NCI-H2171 (cell line): ENCODE measurements at places on chromosomes 4 and X.

DNA sequence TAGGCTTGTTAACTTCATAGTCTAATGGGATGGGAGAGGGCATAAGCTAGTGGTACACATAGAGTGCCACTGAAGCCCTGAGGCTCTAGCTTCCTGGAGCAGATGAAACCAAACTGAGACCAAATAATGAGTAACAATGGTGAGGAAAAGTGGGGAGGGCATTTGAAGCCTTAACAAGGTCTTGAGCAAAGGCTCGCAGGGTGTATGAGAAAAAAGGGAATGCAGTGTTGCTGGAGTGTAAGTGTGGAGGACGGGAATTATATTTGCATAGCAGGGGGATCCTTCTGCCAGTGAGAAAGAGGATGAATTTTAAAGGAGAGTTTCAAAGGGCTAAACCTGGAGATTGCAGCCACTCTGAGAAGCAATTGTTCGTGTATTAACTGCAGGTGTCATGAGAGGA, 263.1 kb downstream of the ANK2 start:
- DNase-seq: no peak

GRCh38 chrX:112841114-112841819, 636 bp upstream of the AMOT start:
- peak; percentile 71 for DNase-seq

GRCh38 chrX:70331161-70331560, 41.3 kb downstream of the KIF4A start:
- DNase-seq: no peak

DNA sequence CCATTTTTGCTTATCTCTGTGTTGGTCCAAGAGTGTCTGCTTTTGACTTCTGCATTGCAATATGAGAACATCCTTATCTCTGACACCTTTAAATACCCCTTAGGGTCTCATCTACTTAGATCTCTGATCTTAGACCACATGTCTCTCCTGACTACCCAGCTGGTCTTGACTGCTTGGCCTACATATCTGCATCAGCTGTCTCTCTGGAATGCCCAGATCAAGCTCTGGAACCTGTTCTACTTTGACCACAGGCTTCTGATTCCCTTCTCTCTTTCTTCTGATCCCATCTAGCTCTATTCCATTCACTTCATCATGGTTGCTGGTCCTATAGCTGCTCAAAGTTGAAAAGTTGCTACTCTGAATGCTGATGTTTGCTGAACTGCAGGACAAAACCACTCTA, 301.2 kb downstream of the MAPK10 start:
- no peak for DNase-seq

DNA sequence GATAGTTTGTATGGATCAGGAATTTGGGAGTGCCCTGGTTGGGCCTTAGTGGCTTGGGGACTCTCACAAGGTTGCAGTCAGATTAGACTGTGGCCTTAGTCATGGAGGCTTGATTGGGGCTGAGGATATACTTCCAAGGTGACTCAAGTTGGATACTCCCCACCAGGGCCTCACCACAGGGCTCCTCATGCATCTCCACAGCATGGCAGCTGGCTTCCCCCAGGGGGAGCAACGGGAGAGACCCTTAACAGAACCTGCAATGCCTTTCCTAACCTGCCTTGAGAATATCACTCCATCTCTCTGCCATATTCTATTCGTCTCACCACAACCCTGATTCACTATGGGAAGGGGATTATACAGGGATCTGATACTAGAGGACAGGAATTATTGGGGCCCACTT, 161.9 kb downstream of the RELL1 start:
- no peak for DNase-seq

GRCh38 chr4:155931634-155932033, 22.0 kb downstream of the CTSO start:
- DNase-seq: no peak

GRCh38 chr4:6241062-6241845, 28.4 kb upstream of the WFS1 start:
- no peak for DNase-seq

- no peak for DNase-seq
These were observed 126.9 kb upstream of the GIMD1 start for GRCh38 chr4:106495476-106495875.

DNA sequence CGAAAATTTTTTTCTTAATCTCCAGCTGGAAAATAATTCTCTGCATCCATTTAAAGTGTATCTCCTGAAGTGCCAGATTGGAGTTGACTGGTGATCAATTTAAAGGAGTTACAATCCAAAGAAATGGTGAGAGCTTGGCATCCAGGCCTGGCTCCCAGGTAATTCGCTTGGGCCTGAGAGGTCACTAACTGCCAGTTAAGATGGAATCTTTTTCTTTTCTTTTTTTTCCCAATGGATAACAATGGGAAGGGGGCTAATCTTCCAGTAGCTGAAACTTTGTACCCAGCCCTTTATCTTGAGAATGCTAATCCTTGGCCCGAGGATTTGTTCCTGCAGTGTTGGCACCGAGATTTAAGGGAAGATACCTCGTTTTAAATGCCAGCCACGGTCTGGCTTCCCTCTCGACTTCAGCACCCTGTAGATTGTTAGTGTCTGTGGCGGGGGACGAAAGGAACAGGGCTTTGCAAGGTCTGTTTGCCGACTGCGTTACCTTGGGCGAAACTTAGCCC, 13.3 kb upstream of the PITX2 start:
- DNase-seq: no peak

DNA sequence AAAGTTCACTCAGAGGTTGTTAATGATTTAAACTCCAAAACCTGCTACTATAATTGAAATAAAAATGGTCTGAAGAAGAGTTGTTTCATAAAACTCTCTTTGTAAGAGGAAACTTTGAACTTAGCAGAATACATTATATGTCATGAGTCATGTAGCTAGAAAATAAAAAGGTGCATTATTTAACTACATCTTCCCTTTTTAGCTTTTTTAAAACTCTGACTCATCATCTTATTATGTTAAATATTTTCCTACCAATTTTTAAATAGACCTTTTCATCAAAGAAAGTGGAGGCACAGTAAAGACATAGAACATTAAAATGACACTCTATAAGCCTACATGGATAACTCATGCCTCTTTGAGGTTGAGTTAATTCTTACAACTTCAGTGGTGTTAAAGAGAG, 1.2 kb upstream of the ZNF827 start:
- no peak for DNase-seq
